ENCODE measurements at places on chromosomes 13 and 19.

GRCh38 chr13:103236213-103236612, 170.0 kb upstream of the SLC10A2 start:
- no peak for DNase-seq

DNA sequence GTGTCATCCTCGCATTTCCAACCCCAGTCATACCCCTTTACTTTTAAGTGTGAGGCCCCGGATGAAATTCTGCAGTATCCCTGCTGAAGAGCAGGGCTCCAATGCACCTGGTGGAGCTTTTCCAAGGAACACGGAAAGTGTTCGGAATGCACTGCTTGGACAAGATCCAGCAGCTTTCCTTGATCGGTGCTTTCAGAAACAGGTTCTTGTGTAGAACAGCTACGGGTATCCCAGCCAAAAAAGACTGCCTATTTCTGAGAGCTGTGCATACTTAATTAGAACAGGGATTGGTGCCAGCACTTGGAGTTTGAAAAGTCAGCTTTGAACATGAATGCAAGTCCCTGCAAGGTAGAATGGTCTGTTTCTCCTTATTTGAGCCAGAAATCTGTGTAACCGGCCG, 87.2 kb upstream of the C1QTNF9B start:
- DNase-seq = no peak

DNA sequence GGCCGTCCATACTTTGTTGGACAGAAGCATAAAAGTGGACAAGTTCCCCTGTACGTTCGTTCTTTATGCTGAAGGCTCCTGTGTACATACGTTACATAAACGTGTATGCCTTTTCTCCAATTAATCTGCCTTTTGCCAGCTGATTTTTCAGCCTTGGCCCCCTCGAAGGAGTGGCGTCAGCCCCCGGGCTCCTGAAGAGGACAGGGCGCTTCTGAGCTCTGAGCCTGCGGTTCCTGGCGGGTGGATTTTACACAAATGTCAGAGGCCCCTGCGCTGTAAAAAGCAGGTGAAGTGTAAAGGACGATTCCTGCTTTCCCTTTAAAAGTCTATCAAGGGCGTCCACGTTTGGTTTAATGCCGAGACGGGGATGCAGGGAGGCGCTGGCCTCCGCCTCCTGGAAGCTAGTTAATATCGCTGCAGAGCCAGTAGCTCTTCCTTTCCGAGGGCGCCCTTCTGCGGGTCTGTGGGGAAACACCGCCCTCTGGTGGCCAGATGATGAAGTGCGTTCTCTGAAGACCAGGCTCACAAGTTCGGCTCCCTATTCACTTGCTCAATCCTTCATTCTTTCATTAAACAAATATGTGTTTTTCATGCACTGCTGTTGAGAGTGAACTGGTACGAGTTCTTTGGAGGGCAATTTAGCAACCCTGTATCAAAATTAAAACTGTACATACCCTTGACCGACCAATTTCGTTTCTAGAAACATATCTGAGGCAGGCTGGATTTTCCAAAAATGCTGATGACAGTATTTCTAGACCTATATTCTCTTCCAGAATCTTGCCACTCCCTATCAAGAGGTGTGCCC, 62.0 kb downstream of the GPR12 start:
- peak; percentile 82 for DNase-seq

DNA sequence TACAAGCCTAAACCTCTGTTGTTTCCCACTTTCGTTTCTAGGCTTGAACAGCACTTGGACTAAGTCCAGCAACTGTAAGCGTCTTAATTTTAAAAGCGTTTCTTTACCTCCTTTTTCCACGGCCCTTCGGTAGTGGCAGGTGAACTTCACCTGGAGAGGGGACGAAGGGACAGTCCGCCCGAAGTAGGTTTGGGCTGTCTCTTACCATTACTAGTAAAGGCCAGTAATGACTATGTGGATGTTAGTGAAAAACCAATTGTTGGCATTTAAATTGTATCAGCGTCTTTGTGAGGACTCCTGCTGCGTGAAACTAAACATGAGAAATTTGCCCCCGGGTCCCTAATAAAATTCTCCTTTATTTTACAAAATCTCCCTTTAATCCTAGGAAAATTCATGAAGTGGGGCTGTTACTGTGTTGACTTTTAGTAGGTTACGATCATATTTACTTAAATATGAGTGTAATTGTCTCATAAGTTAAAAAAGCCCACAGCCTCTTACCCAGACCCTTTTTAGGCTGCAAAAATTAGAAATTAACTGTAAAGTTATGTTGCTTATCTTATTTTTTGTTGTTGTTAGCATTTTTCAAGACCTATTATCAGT, 983 bp downstream of the ITM2B start:
- no peak for DNase-seq

GRCh38 chr13:72341904-72342303, 385.5 kb downstream of the MZT1 start:
- DNase-seq = no peak

GRCh38 chr13:37429976-37430375, 168.6 kb downstream of the POSTN start:
- no peak for DNase-seq

DNA sequence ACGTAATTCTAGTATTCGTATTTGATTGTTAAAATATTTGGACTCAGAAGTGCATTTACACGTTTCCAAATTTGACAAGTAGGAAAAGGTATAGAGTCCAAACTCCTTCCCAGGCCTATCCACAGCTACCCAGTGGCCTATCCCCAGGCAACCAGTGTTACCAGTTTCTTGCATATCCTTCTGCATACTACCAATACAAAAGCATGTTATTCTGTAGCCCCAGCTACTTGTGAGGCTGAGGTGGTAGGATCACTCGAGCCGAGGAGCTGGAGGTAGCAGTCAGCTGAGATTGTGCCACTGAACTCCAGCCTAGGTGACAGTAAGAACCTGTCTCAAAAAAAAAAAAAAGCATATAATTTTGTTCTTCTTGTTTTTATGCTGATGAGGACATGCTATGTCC, 67.1 kb downstream of the LRCH1 start:
- no peak for DNase-seq

GRCh38 chr19:3370214-3370720, 3.9 kb downstream of the NFIC start:
- no peak for DNase-seq

- no peak for DNase-seq
Observed at GRCh38 chr19:6608940-6609339, 18.0 kb upstream of the CD70 start.

DNA sequence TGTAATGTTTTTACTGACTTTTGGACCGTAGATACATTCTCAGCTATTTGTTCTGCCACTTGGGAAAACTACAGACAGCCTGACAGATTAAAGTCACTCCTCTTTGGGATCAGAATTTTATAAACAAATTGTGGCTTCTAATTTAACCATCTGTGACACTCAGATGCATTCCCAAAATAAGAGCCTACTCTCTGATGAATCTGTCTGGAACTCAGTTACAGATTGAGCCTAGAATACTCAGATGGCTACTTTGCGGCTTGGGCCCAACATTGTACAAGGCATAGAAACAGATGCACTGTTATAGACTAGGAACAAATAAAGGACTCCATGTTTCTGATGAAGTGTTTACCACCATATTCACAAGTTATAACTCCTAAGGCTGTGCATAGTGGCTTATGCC, 291.0 kb upstream of the SLITRK6 start:
- no peak for DNase-seq

DNA sequence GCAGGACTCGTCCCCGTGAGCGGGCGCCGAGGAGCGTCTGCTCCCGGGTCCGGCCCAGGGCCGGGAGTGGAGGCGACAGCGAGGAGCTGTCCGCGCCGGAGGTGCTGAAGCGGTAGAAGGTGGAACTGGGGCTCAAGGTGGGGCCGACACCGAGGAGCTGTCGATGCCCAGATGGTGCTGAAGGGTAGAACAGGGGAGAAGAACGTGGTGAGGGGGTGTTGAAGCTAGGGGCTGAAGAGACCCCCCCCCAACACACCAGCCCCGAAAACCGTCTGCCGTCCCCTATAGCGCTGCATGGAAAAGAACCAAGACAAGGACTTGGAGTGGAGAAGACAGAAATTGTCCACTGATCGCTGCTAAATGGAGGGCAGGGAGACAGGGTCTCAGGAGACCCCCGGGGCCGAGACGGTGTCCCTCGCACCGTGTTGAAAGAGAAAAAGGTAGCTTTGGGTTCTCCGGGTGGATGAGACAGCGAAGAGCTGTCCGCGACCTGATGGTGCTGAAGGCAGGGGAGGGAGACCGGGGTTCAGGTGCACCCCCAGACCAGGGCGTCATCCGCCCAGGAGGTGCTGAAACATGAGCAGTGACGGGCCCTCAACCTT, 7.1 kb upstream of the PDE4C start:
- DNase-seq = no peak

DNA sequence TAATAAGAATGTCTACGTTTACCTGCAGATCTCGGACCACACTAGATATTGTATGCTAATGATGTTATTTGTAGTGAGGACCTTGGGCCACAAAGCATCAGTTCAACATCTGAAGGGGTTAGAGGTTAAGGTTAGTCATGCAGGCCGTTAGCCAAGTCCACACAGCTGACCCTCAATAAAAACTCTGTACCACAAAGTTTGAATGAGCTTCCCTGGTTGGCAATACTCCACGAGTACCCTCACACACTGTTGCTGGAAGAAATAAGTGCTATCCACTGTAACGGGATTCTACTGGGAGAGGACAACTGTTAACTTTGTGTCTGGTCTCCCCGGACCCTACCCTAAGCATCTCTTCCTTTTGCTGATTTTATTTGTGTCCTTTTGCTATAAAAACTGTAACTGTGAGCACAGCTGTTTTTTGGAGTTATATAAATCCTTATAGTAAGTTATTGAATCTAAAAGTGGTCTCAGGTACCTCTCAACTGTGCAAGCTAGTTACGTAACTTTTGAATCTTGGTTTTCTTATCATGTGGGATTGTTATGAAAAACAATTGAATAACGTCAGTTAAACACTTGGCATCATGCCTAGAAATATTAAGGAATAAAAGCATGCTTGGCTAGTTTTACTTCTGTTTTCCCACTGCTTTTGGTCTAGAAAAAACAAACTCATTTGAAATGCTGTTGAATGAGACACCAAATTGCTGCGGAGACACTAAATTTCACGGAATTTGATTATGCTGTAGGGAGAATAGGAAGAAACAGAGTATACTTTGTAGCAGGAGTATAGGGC, 181.5 kb downstream of the DNAJC3 start:
- no peak for DNase-seq

- DNase-seq = no peak
Observed at GRCh38 chr13:23901365-23901764, 4.1 kb upstream of the C1QTNF9B start.

DNA sequence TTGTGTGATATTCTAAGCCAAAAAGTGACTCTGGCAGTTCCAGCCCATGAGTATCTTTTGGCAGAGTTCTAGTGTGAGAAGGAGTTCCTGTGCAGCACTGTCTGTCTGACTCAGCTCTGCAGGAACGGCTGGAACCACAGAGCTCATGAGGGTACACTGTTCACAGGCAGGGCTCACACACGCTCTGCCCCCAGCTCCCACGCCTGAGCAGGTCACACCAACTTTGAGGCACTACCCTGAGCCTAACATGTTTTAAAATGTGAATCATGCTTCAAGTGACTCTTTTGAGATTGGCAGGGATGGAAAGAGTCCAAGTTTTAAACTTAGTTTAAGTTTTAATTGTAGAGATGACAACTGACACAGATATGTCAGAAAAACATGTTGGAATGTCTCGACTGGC, 1203.3 kb downstream of the UQCRFS1 start:
- no peak for DNase-seq

- no peak for DNase-seq
Observed at GRCh38 chr13:95697052-95697680, 20.2 kb downstream of the DNAJC3 start.

- no peak for DNase-seq
Observed at GRCh38 chr19:18610245-18610555, 2.5 kb upstream of the TMEM59L start.

GRCh38 chr19:13718733-13719132, 45.6 kb upstream of the MRI1 start:
- DNase-seq = peak; percentile 51

DNA sequence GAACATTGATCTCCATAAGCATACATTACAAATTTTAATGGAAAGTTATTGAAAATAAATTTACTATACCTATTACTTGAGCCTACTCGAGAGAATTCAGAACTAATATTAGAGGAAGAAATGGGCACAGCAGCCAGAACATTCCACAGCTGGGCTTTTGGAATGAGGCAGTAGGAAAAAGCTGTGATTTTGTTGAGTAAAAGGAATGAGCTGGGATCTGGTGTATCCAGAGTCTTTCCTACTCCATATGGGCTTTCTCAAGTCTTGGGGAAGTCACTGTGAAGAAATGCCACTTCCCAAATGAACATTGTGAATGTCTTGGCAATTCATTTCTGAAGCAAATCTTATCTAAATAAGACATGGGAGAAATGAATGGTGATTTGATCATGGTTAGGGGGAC, 93.1 kb downstream of the CYSLTR2 start:
- no peak for DNase-seq

DNA sequence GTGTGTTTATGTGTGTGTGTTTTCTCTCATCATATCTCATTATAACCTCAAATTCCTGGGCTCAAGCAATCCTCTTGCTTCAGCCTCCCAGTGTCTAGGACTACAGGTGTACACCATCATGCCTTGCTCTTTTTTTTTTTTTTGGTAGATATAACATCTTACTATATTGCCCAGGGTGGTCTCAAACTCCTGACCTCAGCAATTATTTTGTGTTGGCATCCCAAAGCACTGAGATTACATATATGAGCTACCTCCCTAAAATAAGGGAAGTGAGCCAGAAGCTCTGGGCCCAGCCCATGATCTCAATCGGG, 448 bp upstream of the ZNF543 start:
- DNase-seq = no peak

DNA sequence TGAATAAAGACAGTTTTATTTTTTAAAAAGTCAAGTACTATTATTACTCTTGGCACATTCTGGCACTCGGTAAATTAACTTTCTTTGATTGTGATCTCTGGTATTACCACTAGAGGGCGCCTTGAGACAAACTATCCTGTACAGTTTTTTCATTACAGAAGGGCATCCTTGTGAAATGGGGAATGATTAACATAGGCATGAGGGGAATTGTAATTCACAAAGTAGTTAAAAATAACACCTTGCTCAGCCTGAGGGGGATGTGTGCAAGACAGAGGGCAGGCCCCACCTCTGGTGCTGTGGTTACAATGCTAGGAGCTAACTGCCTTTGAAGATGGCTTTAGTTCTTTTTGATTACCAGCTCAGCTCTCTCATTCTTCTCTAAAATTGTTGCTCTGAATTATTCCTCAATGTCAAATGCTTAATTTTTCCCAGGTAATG, 24.2 kb upstream of the C1QTNF9B start:
- peak; percentile 71 for DNase-seq

Measured in hippocampal formation (tissue), 2 donors.